ENCODE measurements at places on chromosomes 5 and 9.

- no peak for DNase-seq
Measured at GRCh38 chr5:90618071-90618470, 59.5 kb downstream of the ADGRV1 start.

- DNase-seq = no peak
Measured at GRCh38 chr5:132485641-132486317, 4.8 kb downstream of the IRF1 start.

DNA sequence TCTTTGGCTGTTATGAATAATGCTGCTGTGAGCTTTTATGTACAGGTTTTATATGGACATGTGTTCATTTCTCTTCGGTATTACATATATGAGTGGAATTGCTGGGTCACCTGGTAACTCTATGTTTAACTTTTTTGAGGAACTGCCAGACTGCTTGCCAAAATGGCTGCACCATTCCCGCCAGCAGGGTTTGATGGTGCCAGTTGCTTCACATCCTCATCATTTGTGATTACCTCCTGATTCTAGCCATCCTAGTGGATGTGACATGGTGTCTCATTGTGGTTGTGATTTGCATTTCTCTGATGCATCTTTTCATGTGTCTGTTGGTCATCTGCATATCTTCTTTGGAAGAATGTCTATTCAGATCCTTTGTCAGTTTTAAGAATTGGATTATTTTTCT, 10.7 kb downstream of the NANS start:
- DNase-seq = no peak

GRCh38 chr5:173919443-173919842, 31.3 kb downstream of the CPEB4 start:
- DNase-seq = no peak

GRCh38 chr5:151151793-151152192, 5.8 kb downstream of the ANXA6 start:
- no peak for DNase-seq

DNA sequence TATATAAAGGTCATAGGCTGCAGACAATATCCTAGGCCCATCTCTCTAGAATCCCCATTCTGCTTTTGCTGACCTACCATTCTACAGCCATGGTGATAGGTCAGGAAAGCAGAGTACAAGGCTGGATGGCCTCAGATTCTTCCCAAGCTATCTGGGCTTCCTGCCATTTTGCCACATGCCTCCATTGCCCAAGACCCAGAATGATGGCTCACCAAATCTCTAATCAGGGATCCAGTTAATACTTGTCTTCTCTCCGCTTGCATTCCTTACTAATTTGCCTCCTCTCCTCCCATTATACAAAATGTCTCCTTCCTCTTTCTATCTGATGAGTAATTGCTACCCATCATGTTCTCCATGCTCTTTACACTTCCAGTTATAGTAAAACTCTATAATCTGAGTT, 22.7 kb upstream of the NDUFS4 start:
- DNase-seq = no peak

GRCh38 chr9:98572054-98572627, 136.6 kb downstream of the GABBR2 start:
- no peak for DNase-seq

DNA sequence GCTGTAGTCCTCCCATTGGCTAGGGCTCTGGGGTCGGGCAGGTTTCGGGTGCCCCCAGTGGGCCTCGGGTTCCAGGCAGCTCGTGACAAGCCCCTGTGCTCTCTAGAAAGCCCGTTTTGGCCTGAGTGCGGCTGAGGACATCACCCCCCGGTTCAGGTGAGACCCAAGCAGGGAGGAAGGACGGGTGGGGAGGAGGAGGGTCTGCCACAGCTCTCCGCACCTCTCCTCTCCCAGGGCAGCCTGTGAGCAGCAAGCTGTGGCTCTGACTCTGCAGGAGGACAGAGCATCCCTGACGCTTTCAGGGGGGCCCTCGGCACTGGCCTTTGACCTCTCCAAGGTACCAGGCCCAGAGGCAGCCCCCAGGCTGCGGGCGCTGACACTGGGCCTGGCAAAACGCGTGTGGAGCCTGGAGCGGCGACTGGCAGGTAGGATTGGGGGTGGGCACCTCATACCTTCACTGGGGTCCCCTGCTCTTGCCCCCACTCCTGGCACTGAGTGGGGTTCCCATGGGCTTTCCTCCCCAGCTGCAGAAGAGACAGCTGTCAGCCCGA, 672 bp downstream of the PAXX start:
- DNase-seq = no peak

DNA sequence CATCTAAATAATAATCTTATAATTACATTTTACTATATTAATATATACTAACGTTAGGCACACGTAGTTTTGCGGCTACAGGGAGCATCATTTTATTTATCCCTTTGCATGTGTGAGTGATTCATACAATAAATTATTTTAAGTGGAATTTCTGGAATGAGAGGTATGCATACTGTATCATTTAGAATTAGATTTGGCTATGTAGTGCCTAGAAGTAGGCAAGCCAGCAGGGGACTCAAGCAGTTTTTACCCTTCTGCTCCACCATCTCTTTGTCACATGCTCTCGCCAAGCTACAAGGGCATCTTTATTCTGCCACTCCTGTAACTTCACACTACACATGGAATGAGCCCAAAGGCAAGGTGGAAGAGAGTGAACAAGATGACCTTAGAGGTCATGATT, 60.8 kb downstream of the MEGF10 start:
- no peak for DNase-seq

GRCh38 chr9:4262735-4263141, 37.1 kb downstream of the GLIS3 start:
- DNase-seq = no peak

DNA sequence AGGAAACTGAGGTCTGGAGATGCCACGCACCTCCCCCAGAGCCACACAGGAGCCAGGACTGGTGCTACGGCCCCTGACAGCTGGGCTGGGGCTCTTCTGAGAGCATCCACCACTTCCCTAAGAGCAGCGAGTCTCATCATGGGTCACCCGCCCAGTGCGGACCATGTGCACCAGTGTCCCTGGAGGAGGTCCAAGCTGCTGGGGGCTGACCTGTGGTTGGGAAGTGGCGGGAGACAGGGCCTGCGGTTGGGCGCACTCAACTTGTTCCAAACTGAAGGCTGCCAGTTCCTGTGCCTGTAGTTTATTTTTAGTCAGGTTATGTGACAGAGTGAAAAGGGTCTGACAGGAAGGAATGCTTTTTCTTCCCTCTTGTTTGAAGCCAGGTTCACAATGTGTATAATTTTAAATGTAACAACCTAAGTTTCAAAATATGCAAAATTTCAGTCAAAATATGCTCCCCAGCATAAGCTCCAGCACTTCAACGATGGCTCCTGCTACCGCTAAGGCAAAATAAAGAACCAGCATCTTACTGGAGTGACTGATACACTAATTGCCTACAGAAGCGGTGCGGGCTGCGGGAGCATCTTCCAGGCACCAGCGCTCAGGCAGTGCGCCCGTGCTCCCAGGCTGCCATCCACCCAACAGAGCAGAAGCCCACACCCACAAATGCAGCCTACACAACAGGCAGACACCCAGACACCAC, 14.8 kb downstream of the BARHL1 start:
- DNase-seq = no peak

GRCh38 chr9:129524582-129525270, 96.2 kb downstream of the C9orf50 start:
- no peak for DNase-seq

GRCh38 chr5:1799110-1799601, 481 bp downstream of the MRPL36 start:
- peak; percentile 7 for DNase-seq

DNA sequence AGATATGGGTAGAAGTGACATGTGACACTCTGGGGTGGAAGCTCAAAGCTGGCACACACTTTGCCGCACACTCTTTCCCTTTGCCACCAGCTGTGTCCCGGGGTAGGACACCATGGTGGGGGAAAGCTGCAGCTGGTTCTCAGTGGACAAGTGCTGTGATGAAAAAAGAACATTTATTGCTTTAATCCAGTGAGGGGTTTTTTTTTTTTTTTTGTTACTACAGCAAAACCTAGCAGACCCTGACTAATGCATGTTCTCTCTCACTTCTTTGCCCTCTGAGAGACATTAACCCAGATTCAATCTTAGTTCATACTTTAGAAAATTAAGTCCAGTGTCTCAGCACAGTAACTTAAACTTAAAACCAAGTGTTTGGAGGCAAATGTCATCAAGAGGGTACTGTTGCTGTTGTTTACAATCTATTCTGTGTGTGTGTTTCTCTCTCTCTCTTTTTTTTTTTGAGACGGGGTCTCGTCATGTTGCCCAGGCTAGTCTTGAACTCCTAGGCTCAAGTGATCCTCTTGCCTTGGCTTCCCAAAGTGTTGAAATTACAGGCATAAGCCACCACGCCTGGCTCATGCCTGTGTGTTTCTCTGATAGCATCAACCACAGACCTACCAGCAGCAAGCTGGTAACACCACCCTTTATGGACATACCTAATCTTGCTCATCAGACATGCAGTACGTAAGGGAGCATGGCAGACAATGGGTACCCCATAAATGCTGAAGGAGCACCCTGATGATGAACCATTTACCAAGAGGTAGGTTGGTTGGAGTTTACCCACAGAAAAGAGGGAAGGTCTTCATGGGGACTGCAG, 84.7 kb upstream of the TBC1D2 start:
- no peak for DNase-seq

DNA sequence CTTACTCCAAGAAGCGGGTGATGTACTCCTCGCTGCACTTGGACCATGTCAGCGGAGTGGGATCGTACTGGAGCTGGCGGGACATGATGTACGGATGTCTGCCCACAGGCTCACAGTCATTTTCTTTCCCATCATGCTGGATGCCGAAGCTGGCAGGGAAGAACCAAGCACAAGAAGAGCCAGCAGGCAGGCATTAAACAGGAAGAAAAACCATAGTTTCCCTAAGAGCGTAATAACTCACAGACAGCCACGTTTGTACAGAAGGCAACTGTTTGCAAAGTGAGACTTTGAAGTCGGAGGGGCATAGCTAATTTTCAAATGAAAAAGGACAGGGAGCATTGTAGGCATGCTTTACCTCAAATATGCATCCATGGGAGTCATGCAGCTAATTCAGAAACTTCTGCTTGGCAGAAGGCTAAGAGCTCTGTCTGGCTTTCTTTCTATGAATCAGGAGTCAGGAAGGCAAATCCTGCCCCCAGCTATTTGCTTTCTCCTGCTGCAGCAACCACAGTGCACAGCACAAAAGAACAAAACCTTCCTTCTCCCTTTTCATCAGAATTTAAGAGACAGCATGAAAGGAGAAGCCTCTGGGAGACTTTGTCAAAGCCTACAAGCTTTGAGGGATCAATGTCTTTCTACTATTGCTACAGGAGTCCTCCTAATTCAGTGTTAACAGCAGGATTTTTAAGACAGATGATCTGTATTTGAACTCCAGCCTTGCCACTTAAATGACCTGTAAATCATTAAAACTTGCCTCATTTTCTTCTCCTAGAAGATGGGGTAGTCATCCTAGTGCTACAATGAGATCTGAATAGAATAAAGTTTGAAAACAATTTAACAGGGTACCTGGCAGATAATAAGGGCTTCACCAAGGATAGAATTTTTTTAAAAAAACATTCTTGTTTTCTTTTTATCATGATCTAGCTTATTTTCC, 209.1 kb downstream of the TARS1 start:
- DNase-seq = no peak

- DNase-seq = no peak
Measured at GRCh38 chr9:113219186-113219936, 1.7 kb downstream of the FKBP15 start.

GRCh38 chr5:140795259-140795641, 598 bp downstream of the PCDHA2 start:
- no peak for DNase-seq

DNA sequence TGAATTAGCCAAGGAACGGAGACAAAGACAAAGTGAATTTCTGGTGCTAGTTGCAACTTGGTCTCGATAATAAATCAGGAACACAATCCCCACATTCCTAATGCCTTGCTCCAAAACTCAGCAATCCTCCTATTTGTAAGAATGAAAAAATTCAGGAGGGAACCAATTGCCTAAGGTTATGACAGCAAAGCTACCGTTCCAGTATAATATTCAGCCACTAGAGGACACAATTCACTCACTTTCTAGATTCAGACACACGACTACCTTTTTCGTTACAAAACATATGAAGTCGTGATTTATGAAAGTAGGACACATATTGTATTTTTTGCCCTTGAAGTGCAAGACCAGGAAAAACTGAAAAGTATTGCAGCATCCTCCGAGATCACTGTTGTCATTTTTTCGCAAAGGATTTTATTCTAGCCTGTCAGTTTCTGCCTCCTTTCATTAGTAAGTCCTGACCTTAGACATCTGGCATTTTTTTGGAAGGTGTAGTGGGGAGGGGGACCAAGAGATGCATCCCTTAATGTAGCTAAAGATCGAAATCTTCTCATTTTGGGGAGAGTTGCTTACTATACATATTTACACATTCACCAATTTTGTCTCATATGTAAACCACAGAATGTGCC, 133.1 kb downstream of the DOCK8 start:
- no peak for DNase-seq

GRCh38 chr5:16957304-16958196, 21.5 kb upstream of the MYO10 start:
- no peak for DNase-seq

DNA sequence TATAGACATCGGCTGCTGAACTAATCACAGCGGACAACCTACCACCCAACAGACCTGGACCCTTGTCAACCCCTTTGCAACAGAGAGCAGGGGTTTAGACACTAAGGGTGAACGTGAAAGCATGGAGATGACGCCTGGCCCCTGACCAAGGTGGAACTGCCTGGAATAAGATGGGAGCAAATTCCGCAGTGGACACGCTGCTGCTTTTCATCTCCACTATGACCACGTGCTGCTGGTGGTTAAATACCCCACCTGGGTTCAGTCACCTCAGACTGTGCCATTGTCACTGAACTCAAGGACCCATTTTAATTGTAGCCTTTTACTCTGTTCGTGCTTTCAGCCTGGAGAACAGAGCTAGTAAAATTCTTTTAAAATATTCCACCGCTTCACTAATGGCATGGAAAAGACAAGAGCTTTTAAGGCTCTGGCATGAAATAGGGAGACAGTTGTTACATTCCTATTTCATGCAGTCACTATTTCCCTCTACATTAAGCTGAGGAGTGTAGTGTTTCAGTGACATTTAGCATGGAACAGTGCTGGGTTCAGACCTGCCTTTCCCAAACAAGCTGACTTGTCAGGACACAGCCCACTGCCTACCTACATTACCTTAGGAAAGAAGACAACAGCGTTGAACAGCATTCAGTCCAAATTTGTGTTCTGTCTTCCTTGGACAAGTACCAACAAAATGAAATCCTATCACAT, 96.8 kb downstream of the ANKRD18B start:
- DNase-seq = no peak

GRCh38 chr5:179554981-179555380, 4.6 kb downstream of the RUFY1 start:
- DNase-seq = no peak

DNA sequence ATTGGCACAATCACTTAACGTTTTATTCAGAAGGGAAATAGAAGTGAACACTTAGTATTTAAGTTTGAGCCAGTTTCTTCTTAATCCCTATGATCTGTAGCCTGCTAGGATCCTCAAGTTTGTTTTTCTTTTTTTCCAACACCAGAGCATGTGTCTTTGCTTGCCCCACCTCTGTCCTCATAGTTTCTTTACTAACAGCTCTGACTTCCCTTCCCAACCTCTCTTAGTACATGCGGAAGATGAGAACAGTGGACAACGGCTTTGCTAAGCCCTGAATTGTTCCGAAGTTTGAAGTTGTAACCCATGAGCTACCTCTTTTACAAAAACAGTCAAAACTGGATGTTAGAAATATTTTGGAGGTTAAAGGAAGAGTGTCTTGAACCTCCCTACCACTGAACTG, 61.7 kb upstream of the TAF11L2 start:
- DNase-seq = no peak

- no peak for DNase-seq
Measured at GRCh38 chr5:132475987-132476875, 14.3 kb downstream of the IRF1 start.
